ENCODE measurements at places on chromosomes 6 and 20. TPM values are rescaled to one million over a fixed set of nuclear protein-coding genes. Genes with fewer than 3 reads are reported as not detected.

GRCh38 chr6:56593801-56594318, 48.8 kb downstream of the DST start:
- H3K4me1 ChIP-seq = peaks cover 19% of the 10 kb centered on the region
- peaks cover 26% of the 10 kb centered on the region for H3K36me3 ChIP-seq
- H3K27me3 ChIP-seq = no peaks in the 10 kb centered on the region
- DNase-seq = no peak
- H3K27ac ChIP-seq = peak overlapping the region; percentile 42

Gene SLC35D3
- not detected for total RNA-seq

Gene CST7
- 3.7 TPM for total RNA-seq

- H3K27me3 ChIP-seq = no peaks in the 10 kb centered on the region
- H3K27ac ChIP-seq = peak overlapping the region; percentile 65
- no peak for DNase-seq
- peaks cover 28% of the 10 kb centered on the region for H3K4me1 ChIP-seq
Observed at GRCh38 chr6:43436577-43437282, 9.4 kb downstream of the ABCC10 start.

DNA sequence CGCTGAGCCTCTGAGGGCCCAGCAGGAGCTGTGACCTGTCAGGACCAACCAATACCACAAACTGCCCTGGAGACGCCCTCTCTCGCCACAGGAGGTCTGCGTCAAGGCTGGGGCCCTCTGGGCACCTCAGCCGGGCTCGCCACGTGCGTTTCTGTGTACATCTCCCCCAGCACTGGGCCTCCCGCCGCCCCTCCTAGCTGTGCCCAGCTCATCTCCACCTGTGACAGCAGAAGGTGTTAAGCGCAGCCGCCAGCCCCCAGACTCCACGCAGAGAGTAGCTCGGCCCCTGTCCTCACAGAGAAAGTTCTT, 91.4 kb downstream of the TAF4 start:
- H3K27me3 ChIP-seq = no peaks in the 10 kb centered on the region
- no peak overlapping the region for H3K27ac ChIP-seq
- no peak for DNase-seq
- no peaks in the 10 kb centered on the region for H3K36me3 ChIP-seq

GRCh38 chr6:47162793-47163192, 120.7 kb upstream of the ADGRF1 start:
- no peak for DNase-seq
- no peaks in the 10 kb centered on the region for H3K36me3 ChIP-seq
- no peak overlapping the region for H3K4me3 ChIP-seq
- no peak overlapping the region for H3K27ac ChIP-seq
- H3K4me1 ChIP-seq = no peaks in the 10 kb centered on the region
- no peaks in the 10 kb centered on the region for H3K27me3 ChIP-seq

DNA sequence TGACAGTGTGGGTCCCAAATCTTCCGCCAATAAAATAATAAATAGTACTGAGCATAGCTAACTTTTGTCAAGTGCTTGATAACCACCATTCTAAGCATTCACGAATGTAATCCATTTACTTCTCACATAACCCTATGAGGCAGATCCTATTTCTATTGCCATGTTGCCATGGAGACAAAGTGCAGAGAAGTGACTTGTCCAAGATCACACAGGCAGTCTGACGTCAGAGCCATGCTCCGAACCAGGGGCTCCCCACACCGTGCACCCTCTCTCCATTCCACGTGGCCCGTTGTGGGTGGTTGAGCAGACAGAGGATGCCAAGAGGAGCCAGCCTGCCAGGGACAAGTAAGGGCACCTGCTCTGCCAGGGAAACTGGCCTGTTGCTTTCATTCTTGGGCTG, 38.9 kb downstream of the CDH22 start:
- DNase-seq = no peak
- H3K27ac ChIP-seq = no peak overlapping the region
- no peaks in the 10 kb centered on the region for H3K4me1 ChIP-seq
- H3K4me3 ChIP-seq = no peak overlapping the region

DNA sequence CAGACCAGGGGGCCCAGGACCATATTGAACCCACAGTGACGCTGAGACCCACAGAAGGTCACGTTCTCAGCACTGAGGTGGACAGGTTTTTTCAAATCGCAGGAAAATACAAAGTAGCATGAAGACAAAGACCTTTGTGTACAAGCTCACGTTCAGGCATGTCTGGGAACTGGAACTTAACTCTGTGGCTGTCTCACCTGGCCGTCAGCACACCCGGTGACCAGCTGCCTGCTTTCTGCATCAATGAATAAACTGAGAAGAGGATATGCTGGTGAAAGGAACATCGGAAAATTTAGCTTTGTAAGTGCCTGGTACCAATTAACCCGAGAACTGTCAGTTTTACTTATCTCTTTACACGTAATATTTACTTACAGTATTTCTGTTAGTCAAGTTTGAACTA, 36.5 kb downstream of the WDR27 start:
- H3K36me3 ChIP-seq = no peaks in the 10 kb centered on the region
- H3K27ac ChIP-seq = no peak overlapping the region
- no peak for DNase-seq
- H3K4me3 ChIP-seq = no peak overlapping the region

Gene RIMS1
- total RNA-seq = 5.2 TPM

GRCh38 chr20:3786126-3786484, 435 bp downstream of the CENPB start:
- H3K36me3 ChIP-seq = peaks cover 6% of the 10 kb centered on the region
- H3K4me3 ChIP-seq = peak overlapping the region; percentile 68

- H3K27me3 ChIP-seq = no peaks in the 10 kb centered on the region
- H3K27ac ChIP-seq = no peak overlapping the region
- H3K36me3 ChIP-seq = no peaks in the 10 kb centered on the region
- no peak overlapping the region for H3K4me3 ChIP-seq
- DNase-seq = no peak
Observed at GRCh38 chr6:41650120-41650519, 11.9 kb downstream of the MDFI start.

Gene CNBD2
- total RNA-seq = 2.7 TPM

Gene NKAIN4
- total RNA-seq = not detected

- H3K27me3 ChIP-seq = no peaks in the 10 kb centered on the region
- no peak overlapping the region for H3K27ac ChIP-seq
- DNase-seq = no peak
- H3K4me3 ChIP-seq = no peak overlapping the region
- no peaks in the 10 kb centered on the region for H3K4me1 ChIP-seq
- H3K36me3 ChIP-seq = no peaks in the 10 kb centered on the region
Observed at GRCh38 chr6:150765067-150765764, 100.3 kb upstream of the MTHFD1L start.

Gene PRL
- total RNA-seq = not detected

- no peak overlapping the region for H3K27ac ChIP-seq
- H3K27me3 ChIP-seq = no peaks in the 10 kb centered on the region
- H3K4me3 ChIP-seq = no peak overlapping the region
- no peaks in the 10 kb centered on the region for H3K36me3 ChIP-seq
Observed at GRCh38 chr6:19327241-19327640, 509.9 kb upstream of the ID4 start.

Gene IRAK1BP1
- total RNA-seq = 4.2 TPM

Gene PRND
- not detected for total RNA-seq

- H3K27ac ChIP-seq = no peak overlapping the region
- DNase-seq = no peak
- H3K36me3 ChIP-seq = no peaks in the 10 kb centered on the region
- no peaks in the 10 kb centered on the region for H3K27me3 ChIP-seq
Observed at GRCh38 chr6:151633526-151634335, 139.9 kb downstream of the CCDC170 start.

Gene NKAPL
- total RNA-seq = not detected

- no peaks in the 10 kb centered on the region for H3K27me3 ChIP-seq
- no peaks in the 10 kb centered on the region for H3K36me3 ChIP-seq
- H3K4me1 ChIP-seq = no peaks in the 10 kb centered on the region
- no peak for DNase-seq
- H3K27ac ChIP-seq = no peak overlapping the region
- no peak overlapping the region for H3K4me3 ChIP-seq
Observed at GRCh38 chr6:36187446-36187845, 9.1 kb upstream of the BRPF3 start.

Gene SSTR4
- not detected for total RNA-seq

GRCh38 chr6:42276034-42276890, 58.6 kb upstream of the MRPS10 start:
- no peaks in the 10 kb centered on the region for H3K27me3 ChIP-seq
- no peaks in the 10 kb centered on the region for H3K36me3 ChIP-seq
- H3K27ac ChIP-seq = peak overlapping the region; percentile 69
- no peak for DNase-seq
- H3K4me1 ChIP-seq = peaks cover 54% of the 10 kb centered on the region

DNA sequence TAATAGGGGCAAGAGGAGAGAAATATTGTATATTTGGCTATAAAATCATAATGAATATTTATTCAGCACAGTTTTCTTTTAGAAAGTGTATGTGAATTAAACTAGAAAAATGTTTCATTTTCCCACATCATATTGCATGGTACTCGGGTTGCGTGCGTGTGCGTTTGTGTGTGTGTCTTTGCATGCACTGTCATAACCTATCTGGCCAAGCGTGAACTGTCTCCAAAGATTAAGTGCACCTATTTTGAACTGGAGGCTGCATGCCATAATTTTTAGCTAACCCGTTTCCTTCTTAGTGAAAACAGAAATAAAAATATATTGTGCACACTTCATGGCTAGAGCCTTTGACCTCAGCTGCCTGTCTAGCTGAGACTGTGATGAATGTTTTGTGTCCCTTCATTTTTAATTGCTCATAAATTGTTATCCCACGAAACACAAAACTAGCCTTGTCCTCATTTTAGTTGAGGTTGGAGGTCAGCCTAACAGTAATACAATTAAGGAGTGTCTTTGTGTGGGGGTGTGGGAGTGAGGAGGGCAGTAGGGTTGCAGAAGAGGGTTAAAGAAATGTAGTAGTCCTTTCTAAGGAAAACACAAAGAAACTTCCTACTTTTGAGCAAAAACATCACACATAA, 336.1 kb upstream of the POU3F2 start:
- no peak overlapping the region for H3K4me3 ChIP-seq
- H3K36me3 ChIP-seq = no peaks in the 10 kb centered on the region
- H3K27me3 ChIP-seq = no peaks in the 10 kb centered on the region
- DNase-seq = no peak
- no peak overlapping the region for H3K27ac ChIP-seq

- no peaks in the 10 kb centered on the region for H3K36me3 ChIP-seq
- H3K27me3 ChIP-seq = no peaks in the 10 kb centered on the region
- no peak overlapping the region for H3K27ac ChIP-seq
- peaks cover 10% of the 10 kb centered on the region for H3K4me1 ChIP-seq
- DNase-seq = no peak
Observed at GRCh38 chr20:8428988-8429387, 296.9 kb downstream of the PLCB1 start.

GRCh38 chr20:37192137-37192854, 12.9 kb upstream of the MROH8 start:
- H3K4me3 ChIP-seq = no peak overlapping the region
- H3K4me1 ChIP-seq = peaks cover 23% of the 10 kb centered on the region
- no peak for DNase-seq

DNA sequence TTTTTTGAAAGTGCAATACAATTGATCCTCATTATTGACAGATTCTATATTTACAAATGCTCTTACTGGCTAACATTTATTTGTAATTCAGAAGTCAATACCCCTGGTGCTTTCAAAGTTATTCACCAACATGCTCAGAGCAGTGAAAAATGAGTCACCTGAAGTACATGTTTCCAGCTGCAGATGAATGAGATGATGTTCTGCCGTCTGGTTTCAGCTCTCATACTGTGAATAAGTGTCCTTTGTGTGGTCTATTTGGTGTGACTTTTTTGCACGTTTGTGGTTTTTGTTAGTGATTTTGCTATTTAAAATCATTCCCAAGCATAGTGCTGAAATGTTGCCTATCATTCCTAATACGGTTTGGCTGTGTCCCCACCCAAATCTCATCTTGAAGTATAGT, 22.3 kb upstream of the EYA4 start:
- H3K27me3 ChIP-seq = no peaks in the 10 kb centered on the region
- no peak overlapping the region for H3K4me3 ChIP-seq
- H3K36me3 ChIP-seq = no peaks in the 10 kb centered on the region
- H3K27ac ChIP-seq = no peak overlapping the region
- no peak for DNase-seq

Gene HDGFL1
- not detected for total RNA-seq

Gene RBPJL
- not detected for total RNA-seq

GRCh38 chr6:145189836-145190235, 545.5 kb downstream of the EPM2A start:
- no peaks in the 10 kb centered on the region for H3K4me1 ChIP-seq
- no peak overlapping the region for H3K4me3 ChIP-seq
- no peaks in the 10 kb centered on the region for H3K36me3 ChIP-seq
- DNase-seq = no peak
- no peaks in the 10 kb centered on the region for H3K27me3 ChIP-seq

- DNase-seq = no peak
- H3K4me3 ChIP-seq = peak overlapping the region; percentile 65
- no peaks in the 10 kb centered on the region for H3K27me3 ChIP-seq
- peaks cover 12% of the 10 kb centered on the region for H3K4me1 ChIP-seq
- H3K27ac ChIP-seq = peak overlapping the region; percentile 77
Observed at GRCh38 chr6:84227044-84227433, 404 bp downstream of the CEP162 start.

- DNase-seq = no peak
- H3K4me1 ChIP-seq = no peaks in the 10 kb centered on the region
- H3K27ac ChIP-seq = no peak overlapping the region
Observed at GRCh38 chr6:84739866-84740208, 24.6 kb downstream of the TBX18 start.

Gene EFCAB8
- total RNA-seq = not detected

- DNase-seq = no peak
- no peaks in the 10 kb centered on the region for H3K27me3 ChIP-seq
- peaks cover 9% of the 10 kb centered on the region for H3K4me1 ChIP-seq
- H3K36me3 ChIP-seq = no peaks in the 10 kb centered on the region
Observed at GRCh38 chr6:155215906-155216305, 47.9 kb upstream of the CLDN20 start.

GRCh38 chr20:62063981-62064769, 1.5 kb downstream of the TAF4 start:
- no peaks in the 10 kb centered on the region for H3K36me3 ChIP-seq
- H3K4me1 ChIP-seq = peaks cover 59% of the 10 kb centered on the region
- no peak overlapping the region for H3K27ac ChIP-seq
- peak overlapping the region; percentile 41 for H3K4me3 ChIP-seq
- DNase-seq = no peak
- no peaks in the 10 kb centered on the region for H3K27me3 ChIP-seq

- no peaks in the 10 kb centered on the region for H3K27me3 ChIP-seq
- no peaks in the 10 kb centered on the region for H3K36me3 ChIP-seq
- DNase-seq = no peak
- no peak overlapping the region for H3K4me3 ChIP-seq
- H3K4me1 ChIP-seq = no peaks in the 10 kb centered on the region
Observed at GRCh38 chr20:10357974-10358373, 76.0 kb downstream of the MKKS start.

- no peaks in the 10 kb centered on the region for H3K4me1 ChIP-seq
- no peaks in the 10 kb centered on the region for H3K36me3 ChIP-seq
- no peak for DNase-seq
- no peaks in the 10 kb centered on the region for H3K27me3 ChIP-seq
- no peak overlapping the region for H3K27ac ChIP-seq
- no peak overlapping the region for H3K4me3 ChIP-seq
Observed at GRCh38 chr20:54515793-54516628, 40.6 kb downstream of the DOK5 start.

Gene RSPH3
- 14.5 TPM for total RNA-seq

- H3K4me1 ChIP-seq = peaks cover 11% of the 10 kb centered on the region
- no peak for DNase-seq
- no peak overlapping the region for H3K27ac ChIP-seq
- H3K27me3 ChIP-seq = no peaks in the 10 kb centered on the region
- no peak overlapping the region for H3K4me3 ChIP-seq
Observed at GRCh38 chr6:89007209-89008000, 44.0 kb upstream of the RNGTT start.

Gene CALHM5
- total RNA-seq = 2.2 TPM

Gene CD109
- total RNA-seq = 29.0 TPM
